ENCODE measurements at places on chromosomes 6 and 20.

- no peak for DNase-seq
These were observed 47.3 kb upstream of the MRPS10 start for GRCh38 chr6:42264852-42265390.

GRCh38 chr20:59217794-59218280 lies 54.2 kb downstream of the ZNF831 start:
- no peak for DNase-seq

DNA sequence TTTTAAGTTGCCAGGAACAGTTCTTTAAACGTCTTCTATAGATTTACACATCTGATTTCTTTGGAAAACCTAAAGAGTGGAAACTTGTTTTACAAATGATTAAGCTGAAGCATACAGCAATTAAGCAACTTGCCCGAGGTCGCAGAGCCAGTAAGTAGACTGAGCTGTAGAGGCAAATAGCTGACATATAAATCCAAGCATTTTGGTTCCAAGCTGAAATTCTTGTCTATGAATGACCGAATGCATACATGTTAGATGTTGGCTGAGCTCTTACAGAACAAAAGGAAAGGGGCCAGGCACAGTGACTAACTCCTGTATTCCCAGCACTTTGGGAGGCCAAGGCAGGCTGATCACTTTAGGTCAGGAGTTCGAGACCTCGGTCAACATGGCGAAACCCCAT lies 101.8 kb upstream of the SGK1 start:
- no peak for DNase-seq

- DNase-seq, result peak; percentile 2
These were observed 347.8 kb upstream of the PLCB4 start for GRCh38 chr20:8721098-8721497.

- no peak for DNase-seq
These were observed 45.6 kb upstream of the STX16 start for GRCh38 chr20:58605292-58606065.

- DNase-seq, result no peak
These were observed 209.8 kb downstream of the SOD2 start for GRCh38 chr6:159483259-159483658.

DNA sequence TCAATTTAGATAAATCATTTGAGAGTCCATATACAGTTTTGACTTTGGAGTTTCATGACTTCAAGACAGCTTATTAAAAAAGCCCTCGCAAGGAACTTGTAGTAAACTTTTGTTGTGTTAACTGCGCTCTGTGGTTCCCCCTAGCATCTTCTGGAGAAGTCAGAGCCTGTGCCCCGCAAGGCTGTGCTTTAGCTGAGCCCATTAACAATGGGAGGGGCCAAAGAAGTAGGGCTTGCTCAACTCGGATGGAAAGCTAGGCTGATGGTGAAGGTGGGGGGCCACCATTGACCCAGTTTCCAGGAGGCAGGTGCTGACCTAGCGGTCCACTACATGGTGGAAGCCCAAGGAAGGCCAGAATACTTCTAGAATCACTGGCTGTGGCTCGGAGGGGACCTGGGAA lies 29.3 kb upstream of the OVOL2 start:
- no peak for DNase-seq
